ENCODE measurements at places on chromosomes 12 and 14. TPM values are rescaled to one million over a fixed set of nuclear protein-coding genes. Genes with fewer than 3 reads are reported as not detected.

BEST3 gene
- total RNA-seq: 0.15 TPM

IFNG-AS1 gene
- not detected for total RNA-seq

SIX1 gene
- 92.0 TPM for total RNA-seq

DNA sequence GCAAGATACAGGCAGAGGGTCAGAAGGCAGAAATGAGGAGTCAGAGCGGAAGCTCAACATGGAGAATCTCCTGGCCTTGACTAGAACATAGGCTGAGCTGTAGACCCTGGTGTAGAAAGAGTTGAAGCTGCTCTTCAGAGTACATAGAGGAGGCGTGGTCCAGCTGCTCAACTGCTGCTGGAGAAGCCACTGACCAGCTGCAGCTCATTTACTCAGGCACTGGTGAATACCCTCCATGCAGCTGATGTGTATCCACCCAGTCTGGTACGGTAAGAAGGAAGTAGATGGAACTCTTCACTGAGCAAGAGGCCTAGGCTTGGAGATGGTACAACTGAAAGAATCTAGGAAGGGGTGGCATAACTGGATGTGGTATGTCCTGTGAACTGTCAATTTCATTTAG is 148.8 kb upstream of the DHRS4 start:
- no peak for DNase-seq
- no peaks in the 10 kb centered on the region for H3K4me1 ChIP-seq
- H3K4me3 ChIP-seq: no peak overlapping the region
- peaks cover 39% of the 10 kb centered on the region for H3K27me3 ChIP-seq
- H3K27ac ChIP-seq: no peak overlapping the region
- H3K36me3 ChIP-seq: peaks cover 2% of the 10 kb centered on the region

- H3K27me3 ChIP-seq: no peaks in the 10 kb centered on the region
- H3K36me3 ChIP-seq: no peaks in the 10 kb centered on the region
- peak; percentile 60 for DNase-seq
- no peak overlapping the region for H3K27ac ChIP-seq
These were observed 43.0 kb downstream of the CCNK start for GRCh38 chr14:99524091-99524661.

GRCh38 chr12:6201213-6201608 is 1.0 kb downstream of the CD9 start:
- peaks cover 38% of the 10 kb centered on the region for H3K4me1 ChIP-seq
- H3K27me3 ChIP-seq: no peaks in the 10 kb centered on the region
- H3K36me3 ChIP-seq: no peaks in the 10 kb centered on the region
- H3K4me3 ChIP-seq: peak overlapping the region; percentile 76
- DNase-seq: no peak
- H3K27ac ChIP-seq: no peak overlapping the region

GRCh38 chr12:114762490-114763110 is 78.6 kb upstream of the TBX3 start:
- no peak for DNase-seq
- peaks cover 5% of the 10 kb centered on the region for H3K27me3 ChIP-seq
- no peak overlapping the region for H3K4me3 ChIP-seq
- H3K36me3 ChIP-seq: no peaks in the 10 kb centered on the region
- no peaks in the 10 kb centered on the region for H3K4me1 ChIP-seq

DNA sequence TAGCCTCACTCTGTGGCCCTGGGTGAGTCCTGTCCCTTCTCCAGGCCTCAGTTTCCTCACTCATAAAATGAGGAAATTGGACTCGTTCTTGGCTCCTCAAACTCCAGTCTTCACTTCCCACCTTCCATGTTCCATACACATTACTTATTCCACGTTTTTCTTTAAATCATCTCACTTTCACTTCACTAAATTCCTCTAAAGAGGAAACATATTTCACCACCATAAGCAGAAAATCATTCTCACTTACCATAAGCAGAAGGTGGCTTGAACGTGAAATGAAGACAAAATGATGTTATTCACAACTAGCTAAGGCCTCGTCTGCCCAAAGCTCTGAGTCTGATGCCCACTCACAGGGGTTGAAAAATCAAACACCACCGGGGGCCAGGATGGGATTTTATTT is 278.3 kb downstream of the ADGRD1 start:
- H3K4me1 ChIP-seq: peaks cover 3% of the 10 kb centered on the region
- H3K27ac ChIP-seq: no peak overlapping the region
- no peak overlapping the region for H3K4me3 ChIP-seq
- DNase-seq: no peak
- H3K27me3 ChIP-seq: peaks cover 6% of the 10 kb centered on the region

GRCh38 chr14:74835645-74836250 is 40.2 kb downstream of the PROX2 start:
- peaks cover 28% of the 10 kb centered on the region for H3K4me1 ChIP-seq
- H3K36me3 ChIP-seq: peaks cover 4% of the 10 kb centered on the region
- H3K27me3 ChIP-seq: no peaks in the 10 kb centered on the region
- DNase-seq: no peak
- H3K27ac ChIP-seq: no peak overlapping the region

Measured in chondrocyte (in vitro differentiated cells).